ENCODE measurements at places on chromosomes 7 and 10.

GRCh38 chr7:115356999-115357702 lies 435.3 kb downstream of the MDFIC start:
- no peak for DNase-seq

GRCh38 chr7:85065306-85065705 lies 121.5 kb downstream of the SEMA3D start:
- no peak for DNase-seq

DNA sequence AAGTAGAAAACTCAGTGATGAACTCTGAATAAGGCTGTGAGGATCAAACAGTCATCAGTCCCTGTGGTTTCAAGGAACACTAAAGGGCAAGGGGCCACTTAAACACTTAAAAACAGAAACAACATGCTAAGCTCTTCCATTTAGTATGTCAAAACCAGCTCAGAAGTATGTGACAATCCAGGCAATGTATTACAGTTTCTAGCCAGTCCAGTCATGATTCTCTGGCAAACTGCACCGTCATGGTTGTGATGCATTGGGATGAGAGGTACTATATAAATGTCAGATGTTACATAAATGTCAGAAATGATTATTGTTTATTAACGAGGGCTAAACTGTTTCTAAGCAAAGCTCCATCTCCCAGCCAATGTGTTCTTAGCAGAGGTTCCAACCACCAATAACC lies 4.7 kb upstream of the CREB5 start:
- DNase-seq = no peak

- DNase-seq = no peak
These were observed 435.4 kb upstream of the DPP6 start for GRCh38 chr7:153616711-153617325.

- no peak for DNase-seq
These were observed 237.1 kb upstream of the NRP1 start for GRCh38 chr10:33571616-33572015.

- no peak for DNase-seq
These were observed 2.0 kb upstream of the TSPAN14 start for GRCh38 chr10:80452069-80452468.

GRCh38 chr7:36013246-36014014 lies 139.6 kb upstream of the EEPD1 start:
- no peak for DNase-seq

DNA sequence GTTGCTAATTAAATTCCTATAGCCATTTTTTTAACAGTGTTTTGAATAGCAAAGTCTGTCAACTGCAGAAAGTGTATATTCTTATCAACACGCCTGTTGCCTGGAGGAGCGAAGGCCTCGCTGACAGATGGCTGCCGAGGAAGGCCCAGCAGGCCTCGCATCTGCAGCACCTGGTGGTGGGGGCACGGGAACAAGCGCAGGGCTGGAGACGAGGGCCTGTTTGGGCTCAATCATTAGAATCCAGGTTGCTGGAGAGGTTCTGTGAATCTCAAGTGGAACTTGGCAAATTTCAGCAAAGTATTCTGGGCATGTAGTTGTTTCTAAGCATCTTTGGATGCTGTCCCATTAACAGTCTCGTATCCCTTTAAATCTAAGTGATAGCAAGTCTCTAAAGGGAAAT lies 66.1 kb upstream of the FAM204A start:
- DNase-seq = no peak

DNA sequence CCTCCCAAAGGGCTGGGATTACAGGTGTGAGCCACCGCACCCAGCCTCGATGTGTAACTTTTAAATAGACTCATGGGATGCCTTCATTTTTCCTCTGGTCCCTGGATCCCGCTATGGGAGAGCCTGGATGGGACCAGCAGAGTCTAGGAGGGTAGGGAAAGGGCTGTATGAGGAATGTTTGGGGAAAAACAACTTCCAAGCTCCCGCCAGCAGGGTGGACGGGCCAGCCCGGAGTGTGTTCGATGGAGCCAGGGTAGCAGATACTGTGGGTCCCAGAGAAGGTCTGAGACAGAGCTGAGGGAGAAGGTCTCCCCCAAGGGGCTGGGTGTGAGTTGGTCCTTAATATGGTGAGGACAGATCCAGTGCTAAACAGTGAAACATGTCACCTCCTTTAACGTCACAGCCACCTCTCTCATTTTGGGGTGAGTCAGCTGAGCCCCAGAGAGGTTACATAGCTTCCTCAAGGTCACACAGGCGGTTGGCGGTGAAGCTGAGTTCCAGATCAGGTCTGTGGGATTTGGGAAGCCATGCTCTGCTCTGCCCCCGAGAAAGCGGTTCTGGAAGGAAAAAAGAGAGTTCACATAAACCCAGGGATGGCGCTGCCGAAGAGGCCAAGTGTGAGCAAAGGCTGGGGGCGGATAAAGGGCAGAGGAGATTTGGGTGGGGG lies 66.4 kb downstream of the MYL10 start:
- no peak for DNase-seq

DNA sequence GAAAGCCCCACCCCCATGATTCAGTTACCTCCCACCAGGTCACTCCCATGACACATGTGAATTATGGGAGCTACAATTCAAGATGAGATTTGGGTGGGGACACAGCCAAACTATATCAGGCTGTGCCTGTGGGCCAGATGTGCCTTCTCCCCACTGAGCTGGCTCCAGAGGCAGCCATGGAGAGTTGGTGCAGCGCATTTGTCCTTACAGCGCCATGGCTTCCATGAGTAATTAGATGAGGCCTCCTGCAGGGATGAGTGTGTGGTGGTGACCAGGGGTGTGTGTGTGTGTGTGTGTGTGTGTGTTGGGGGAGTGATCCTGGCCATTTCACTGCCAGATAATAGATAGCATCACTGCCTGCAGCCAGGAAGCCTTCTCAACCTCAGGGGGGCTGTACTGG lies 94.6 kb downstream of the FANK1 start:
- DNase-seq = no peak

- no peak for DNase-seq
These were observed 43.7 kb downstream of the DNAJB9 start for GRCh38 chr7:108613147-108613948.

GRCh38 chr7:110918949-110919548 lies 171.9 kb upstream of the LRRN3 start:
- DNase-seq = no peak

GRCh38 chr7:12635830-12636229 lies 51.6 kb upstream of the ARL4A start:
- no peak for DNase-seq

GRCh38 chr7:117731455-117731854 lies 141.8 kb downstream of the CTTNBP2 start:
- no peak for DNase-seq

- DNase-seq = no peak
These were observed 61.8 kb downstream of the EEPD1 start for GRCh38 chr7:36214608-36215456.

GRCh38 chr10:132011024-132011423 lies 29.3 kb upstream of the BNIP3 start:
- no peak for DNase-seq

DNA sequence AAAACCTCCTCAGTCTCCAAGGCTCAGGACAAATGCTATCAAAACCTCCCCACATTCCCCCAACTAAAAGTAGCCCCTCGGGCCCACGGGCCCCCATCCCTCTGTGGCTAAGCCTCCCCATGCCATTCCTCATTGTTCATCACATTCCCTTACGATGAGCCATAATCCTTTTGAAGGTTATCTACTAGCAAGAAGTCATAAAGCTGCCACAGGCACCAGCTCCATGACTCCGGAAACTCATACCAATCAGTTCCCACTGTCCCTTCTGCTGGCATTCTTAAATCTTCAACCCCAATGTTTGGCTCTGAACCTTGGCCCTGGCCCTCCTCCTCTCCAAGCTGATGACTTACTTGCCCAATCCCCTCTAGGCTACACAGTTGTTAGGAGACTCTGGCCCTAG lies 19.4 kb upstream of the TM9SF3 start:
- no peak for DNase-seq

- DNase-seq = no peak
These were observed 12.8 kb upstream of the FMC1 start for GRCh38 chr7:139328375-139328774.

DNA sequence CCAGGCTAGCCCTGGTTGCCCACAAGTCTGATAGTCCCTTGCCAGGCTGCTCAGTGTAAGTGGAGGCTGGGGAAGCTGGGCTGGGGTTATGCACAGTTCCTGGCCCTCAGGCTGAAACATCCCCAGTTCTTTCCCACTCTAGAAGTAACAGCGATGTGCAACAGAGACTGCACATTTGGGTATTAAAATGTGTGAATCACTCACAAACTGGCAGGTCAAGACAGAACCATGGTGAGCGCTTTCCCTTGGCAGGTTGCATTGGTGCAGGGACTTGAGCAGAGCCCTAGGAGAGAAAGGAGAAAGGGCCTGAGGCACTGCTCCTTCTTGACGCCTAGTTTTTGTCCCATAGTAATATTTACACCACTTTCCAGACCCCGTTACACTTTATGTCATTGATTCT lies 56.1 kb upstream of the SLC35B4 start:
- DNase-seq = no peak

DNA sequence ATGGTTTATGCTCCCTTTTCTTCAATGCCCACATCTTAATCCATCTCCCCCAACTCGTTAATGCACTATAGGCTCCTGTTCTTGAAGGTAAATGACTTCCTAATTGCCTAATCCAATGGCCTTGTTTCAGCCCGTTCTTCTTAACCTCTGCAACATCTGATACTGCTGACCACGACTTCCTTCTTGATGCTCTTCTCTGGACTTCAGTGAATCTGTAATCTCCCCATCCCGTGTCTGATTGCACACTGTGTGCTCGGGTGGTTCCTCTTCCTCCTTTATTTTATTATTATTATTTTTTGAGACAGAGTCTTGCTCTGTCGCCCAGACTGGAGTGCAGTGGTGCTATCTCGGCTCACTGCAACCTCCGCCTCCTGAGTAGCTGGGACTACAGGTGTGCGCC lies 58.9 kb downstream of the HIPK2 start:
- DNase-seq = no peak

- DNase-seq = no peak
These were observed 12.7 kb upstream of the PPIF start for GRCh38 chr10:79334573-79334972.

GRCh38 chr10:124509880-124510632 lies 48.4 kb downstream of the LHPP start:
- no peak for DNase-seq

DNA sequence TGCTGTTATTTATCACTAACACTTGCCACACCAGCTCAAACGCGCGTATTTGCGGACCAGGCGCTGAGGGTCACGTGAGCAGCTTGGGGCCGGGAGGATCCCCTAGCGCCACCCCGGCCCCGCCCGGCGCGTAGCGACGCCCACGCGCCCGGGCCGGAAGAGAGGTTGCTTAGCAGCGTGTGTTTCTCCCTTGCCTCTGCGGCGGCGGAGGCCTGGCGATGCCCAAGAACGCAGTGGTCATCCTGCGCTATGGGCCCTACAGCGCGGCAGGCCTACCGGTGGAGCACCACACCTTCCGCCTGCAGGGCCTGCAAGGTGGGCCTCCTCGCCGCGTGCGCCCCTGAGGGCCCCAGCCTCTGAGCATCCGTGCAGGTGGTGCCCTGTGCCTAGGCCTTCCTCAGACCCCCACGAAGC lies at the start of gene C10orf53:
TSS of gene C10orf53 (plus strand) at position 172 of the 414 bp plus-strand sequence. CDS start at position 219, 47 bp downstream.
- DNase-seq = no peak

DNA sequence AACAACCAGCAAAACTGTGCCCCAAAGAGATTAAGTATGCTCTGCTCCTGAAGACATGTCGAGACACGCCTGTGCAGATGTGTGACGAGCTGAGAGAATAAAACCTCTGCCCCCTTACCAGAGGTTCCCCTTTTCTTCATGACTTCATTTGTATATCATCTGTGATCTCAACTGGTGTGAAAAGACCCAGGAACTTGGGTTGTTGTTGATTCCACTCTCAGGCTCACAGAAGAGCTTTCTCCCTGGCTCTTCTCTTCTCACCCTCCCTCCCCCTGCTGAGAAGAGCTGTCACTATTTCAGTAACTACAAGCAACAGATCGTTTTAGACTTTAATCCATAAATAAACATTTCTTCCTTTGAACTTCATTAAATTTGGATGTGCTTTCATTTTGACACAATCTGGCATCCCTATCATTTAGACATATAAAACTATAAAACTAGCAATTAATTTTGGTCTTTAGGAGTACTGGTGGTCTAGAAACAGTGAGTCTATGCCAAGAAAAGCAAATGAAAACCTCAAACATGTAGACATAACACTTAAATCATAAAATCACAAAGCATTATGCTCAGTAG lies 179.3 kb upstream of the FZD8 start:
- DNase-seq = no peak

- DNase-seq = no peak
These were observed 7.0 kb upstream of the PDCD4 start for GRCh38 chr10:110864662-110865140.

DNA sequence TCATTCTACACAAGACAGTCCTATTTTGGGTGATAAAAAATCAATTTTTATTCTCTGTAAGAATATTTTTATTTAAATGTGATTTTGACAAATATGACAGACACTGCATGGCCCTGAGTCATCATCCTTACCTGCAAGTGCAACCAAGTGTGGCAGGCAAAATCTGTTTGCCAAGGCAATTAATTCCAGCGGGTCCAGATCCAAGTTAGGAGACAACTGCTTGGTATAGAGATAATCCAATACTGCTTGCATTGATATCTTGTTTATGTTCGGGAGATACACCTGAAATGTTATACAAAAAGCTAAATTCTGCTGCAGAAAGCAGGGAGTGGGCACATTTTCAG lies 66.2 kb downstream of the RHOBTB1 start:
- DNase-seq = no peak

DNA sequence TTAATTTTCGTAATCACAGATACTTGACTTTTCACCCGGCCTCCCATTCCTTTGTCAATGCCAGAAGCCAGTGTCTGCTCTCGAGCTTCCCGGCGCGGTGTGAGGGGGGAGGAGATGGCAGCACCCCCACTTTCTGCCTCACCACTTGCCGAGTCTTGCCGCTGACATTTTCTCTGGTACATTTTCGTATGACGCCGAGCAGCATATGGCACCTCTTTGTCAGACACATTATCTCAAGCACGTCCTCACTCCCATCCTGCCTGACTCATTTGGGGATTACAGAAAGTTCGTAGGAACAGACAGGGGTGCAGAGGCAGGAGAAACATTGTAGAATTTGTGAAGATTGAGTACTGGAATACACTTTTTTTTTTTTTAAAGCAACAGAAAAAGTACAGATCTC lies 60.8 kb upstream of the SORCS3 start:
- no peak for DNase-seq

- DNase-seq = no peak
These were observed 32.5 kb upstream of the EPC1 start for GRCh38 chr10:32379318-32379949.

GRCh38 chr10:43644252-43644651 lies 4.4 kb downstream of the ZNF32 start:
- DNase-seq = no peak

GRCh38 chr7:41169317-41169716 lies 533.6 kb downstream of the INHBA start:
- DNase-seq = no peak

- DNase-seq = no peak
These were observed 187.2 kb downstream of the VTI1A start for GRCh38 chr10:112634096-112634830.

All from stimulated activated CD8-positive, alpha-beta memory T cell treated with anti-CD3 and anti-CD28 coated beads, Interleukin-4, amount 100 ng/mL, for 4 hours (primary cell).